Pancreas (tissue), 10 donors: ENCODE measurements at places on chromosomes 13 and 19. TPM values are rescaled to one million over a fixed set of nuclear protein-coding genes. Genes with fewer than 3 reads are reported as not detected.
A peak's percentile ranks its signal among the peaks of the same experiment; 100 is the strongest.

The SULT2B1 gene
- total RNA-seq: not detected

The CCDC70 gene
- total RNA-seq: not detected

The PSG11 gene
- total RNA-seq: not detected

The STAP2 gene
- total RNA-seq: 29.0 TPM

The CGB3 gene
- not detected for total RNA-seq

GRCh38 chr13:45436332-45436731, 18.2 kb upstream of the SLC25A30 start:
- no peak for DNase-seq
- H3K4me1 ChIP-seq: peaks cover 14% of the 10 kb centered on the region

DNA sequence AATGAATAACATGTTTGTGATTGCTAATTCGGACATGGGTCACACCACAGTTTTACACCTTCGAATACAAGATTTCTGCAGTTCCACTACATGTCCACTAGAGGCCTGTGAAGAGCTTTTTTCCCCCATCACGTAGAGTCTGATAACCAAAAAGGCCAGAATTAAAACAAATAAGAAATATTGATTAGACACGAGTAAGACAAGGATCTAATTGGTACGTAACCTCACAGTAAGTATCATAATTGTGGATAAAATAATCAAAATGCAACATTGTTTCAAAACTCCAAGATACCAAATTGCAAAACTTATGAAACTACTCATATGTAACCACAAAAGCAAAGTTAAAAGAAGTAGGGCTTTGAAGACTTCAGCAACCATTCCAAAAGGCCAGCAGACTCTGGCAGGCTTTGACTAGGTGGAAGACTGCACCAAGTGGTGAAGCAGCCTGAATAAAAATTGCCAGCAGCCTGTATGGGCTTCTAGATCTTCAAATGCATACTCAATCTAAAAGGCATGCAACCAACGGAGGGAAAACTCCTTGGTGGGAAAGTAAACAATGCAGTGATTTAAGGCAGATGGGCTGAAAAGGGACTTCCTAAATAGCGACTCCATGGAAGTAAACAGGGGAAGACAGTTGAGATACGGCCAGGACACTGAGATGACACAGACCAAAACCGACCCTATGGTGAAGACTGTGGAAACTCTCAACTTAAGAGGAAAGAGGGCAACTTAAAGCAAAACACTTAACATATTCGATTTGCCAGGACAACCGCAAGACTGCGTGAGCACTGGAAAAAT, 56.7 kb downstream of the STARD13 start:
- peak overlapping the region; percentile 77 for H3K27ac ChIP-seq
- H3K36me3 ChIP-seq: no peaks in the 10 kb centered on the region

- H3K4me1 ChIP-seq: peaks cover 16% of the 10 kb centered on the region
- no peaks in the 10 kb centered on the region for H3K36me3 ChIP-seq
- no peaks in the 10 kb centered on the region for H3K27me3 ChIP-seq
- no peak overlapping the region for H3K4me3 ChIP-seq
- peak; percentile 46 for DNase-seq
Measured at GRCh38 chr13:111247552-111247951, 72.9 kb upstream of the TEX29 start.

- no peaks in the 10 kb centered on the region for H3K36me3 ChIP-seq
- H3K4me3 ChIP-seq: no peak overlapping the region
- no peaks in the 10 kb centered on the region for H3K27me3 ChIP-seq
- H3K4me1 ChIP-seq: no peaks in the 10 kb centered on the region
Measured at GRCh38 chr13:98622931-98623331, 46.0 kb upstream of the STK24 start.

GRCh38 chr13:39364947-39365468, 238.0 kb downstream of the LHFPL6 start:
- no peaks in the 10 kb centered on the region for H3K4me1 ChIP-seq
- H3K4me3 ChIP-seq: no peak overlapping the region
- H3K36me3 ChIP-seq: no peaks in the 10 kb centered on the region
- DNase-seq: no peak
- no peak overlapping the region for H3K27ac ChIP-seq

GRCh38 chr13:98541191-98541590, 35.7 kb downstream of the STK24 start:
- no peaks in the 10 kb centered on the region for H3K27me3 ChIP-seq
- H3K36me3 ChIP-seq: no peaks in the 10 kb centered on the region
- H3K4me3 ChIP-seq: no peak overlapping the region
- no peak overlapping the region for H3K27ac ChIP-seq
- peaks cover 23% of the 10 kb centered on the region for H3K4me1 ChIP-seq

DNA sequence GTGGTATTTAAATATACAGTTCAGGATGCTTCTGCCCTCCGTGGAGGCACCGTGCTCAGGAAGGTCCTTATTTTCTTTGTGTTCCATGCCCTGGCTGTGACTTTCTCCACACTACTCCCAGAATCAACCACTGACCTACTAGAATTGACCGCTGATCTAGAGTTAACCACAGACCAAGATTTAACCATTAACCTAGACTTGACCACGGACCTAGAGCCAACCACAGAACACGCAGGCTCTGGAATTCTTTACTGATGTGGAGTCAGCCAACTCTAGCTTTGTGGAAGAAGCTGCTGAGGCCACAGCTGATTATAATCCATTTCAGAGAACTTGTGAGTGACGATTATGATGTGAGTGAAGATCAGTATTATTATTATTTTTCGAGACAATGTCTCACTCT, 18.0 kb downstream of the GTF2F2 start:
- no peak overlapping the region for H3K27ac ChIP-seq
- H3K36me3 ChIP-seq: peaks cover 11% of the 10 kb centered on the region
- no peak overlapping the region for H3K4me3 ChIP-seq

- no peak for DNase-seq
- no peaks in the 10 kb centered on the region for H3K4me1 ChIP-seq
- no peak overlapping the region for H3K4me3 ChIP-seq
- H3K27me3 ChIP-seq: peaks cover 8% of the 10 kb centered on the region
Measured at GRCh38 chr19:30570194-30570593, 198.0 kb downstream of the ZNF536 start.

DNA sequence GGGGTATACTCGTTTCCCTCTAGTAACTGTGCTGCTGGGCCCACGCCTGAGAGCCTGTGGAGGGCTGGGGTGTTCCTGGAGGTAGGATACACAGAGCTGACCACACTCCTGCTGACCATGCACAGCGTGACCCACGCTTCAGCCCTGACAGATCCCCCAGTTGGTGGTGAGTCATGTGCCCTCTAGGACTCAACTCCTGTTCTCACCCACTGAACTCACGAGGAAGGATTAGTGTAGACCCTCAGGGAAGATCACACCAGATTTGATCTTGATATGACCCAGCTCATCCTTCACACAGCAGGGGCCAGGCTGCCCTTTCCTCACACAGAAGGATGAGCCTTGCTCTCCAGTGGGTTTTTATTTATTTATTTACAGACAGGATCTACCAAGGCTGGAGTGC, 13.3 kb upstream of the ACP7 start:
- H3K36me3 ChIP-seq: no peaks in the 10 kb centered on the region
- no peaks in the 10 kb centered on the region for H3K27me3 ChIP-seq
- no peak for DNase-seq

- no peak overlapping the region for H3K4me3 ChIP-seq
- no peaks in the 10 kb centered on the region for H3K27me3 ChIP-seq
- H3K36me3 ChIP-seq: no peaks in the 10 kb centered on the region
- DNase-seq: no peak
- H3K27ac ChIP-seq: no peak overlapping the region
Measured at GRCh38 chr13:58594747-58595600, 963.4 kb downstream of the PCDH17 start.

GRCh38 chr13:60326273-60326672, 70.7 kb upstream of the TDRD3 start:
- H3K27ac ChIP-seq: no peak overlapping the region
- no peaks in the 10 kb centered on the region for H3K36me3 ChIP-seq

GRCh38 chr13:34452831-34453230, 489.2 kb upstream of the NBEA start:
- H3K36me3 ChIP-seq: no peaks in the 10 kb centered on the region
- H3K4me1 ChIP-seq: no peaks in the 10 kb centered on the region
- no peak overlapping the region for H3K4me3 ChIP-seq
- no peaks in the 10 kb centered on the region for H3K27me3 ChIP-seq
- DNase-seq: no peak
- H3K27ac ChIP-seq: no peak overlapping the region
